ENCODE measurements at places on chromosomes 5 and 9.

DNA sequence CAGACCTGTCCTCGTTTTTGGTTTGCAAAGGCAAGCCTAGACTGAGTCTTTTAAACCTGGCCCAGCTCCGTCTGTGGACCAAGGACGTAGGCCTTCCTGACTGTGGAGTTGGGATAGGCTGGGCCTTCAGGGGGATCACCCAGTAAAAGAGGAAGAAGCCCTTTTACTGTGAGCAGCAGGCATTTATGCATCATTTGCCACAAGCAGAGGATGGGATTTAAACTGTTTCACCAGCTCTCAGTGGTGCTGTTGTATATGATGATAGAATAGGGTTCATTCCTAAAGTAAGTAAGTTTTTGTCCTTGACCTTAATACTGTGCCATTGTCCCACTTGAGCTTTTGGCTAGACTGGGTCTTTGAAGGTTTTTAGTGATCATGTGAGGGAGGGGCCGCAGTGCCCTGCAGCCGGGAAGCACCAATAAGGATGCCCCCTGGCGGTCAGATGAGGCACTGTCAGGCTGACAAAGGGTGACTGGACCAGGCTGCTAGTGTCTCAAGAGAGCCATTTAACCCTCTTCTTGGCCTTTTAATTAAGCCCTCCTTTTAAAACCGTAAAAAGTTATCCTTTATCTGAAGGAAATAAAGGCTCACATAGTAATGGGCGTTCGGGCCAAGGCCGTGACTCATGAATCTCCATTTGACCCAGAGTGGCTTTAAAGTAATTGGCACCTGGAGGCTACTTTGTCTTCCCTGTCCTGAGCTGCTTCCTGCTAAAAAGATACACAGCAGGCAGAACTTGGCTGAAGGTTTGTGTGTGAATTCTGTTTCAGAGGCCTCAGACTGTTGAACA lies 74.0 kb downstream of the UBAP1 start:
- peak; percentile 19 for DNase-seq

DNA sequence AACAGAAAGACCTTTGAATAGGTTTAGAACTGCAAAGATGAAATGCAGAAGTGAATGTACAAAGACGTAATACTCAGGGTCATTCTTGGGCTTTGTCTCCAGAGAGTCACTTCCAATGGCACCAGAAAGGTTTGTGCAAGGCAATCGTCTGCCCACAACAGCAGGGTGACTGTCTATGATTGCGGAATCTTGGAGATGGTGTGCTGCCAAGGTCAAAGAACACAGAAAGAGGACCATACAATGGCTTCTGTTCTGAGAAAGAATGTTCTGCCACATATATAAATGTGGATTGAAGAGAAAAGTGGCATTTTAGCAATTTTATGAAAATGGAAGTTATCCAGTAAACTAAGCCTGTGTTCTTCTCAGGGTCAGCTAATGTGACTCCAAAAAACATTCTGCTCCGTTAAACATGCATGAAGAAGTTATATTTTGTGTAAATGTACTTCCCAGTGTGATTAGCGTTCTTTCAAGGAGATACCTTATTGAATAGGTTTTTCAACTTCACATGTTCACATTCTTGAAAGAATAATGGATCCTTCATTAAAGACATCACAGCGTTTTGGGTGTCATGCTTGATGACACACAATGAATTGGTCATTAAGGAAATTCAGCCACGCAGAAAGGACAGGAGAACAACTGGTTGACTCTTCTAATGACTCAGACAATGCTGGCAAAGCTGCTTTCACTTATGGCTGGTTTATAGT lies 73.4 kb upstream of the CDH6 start:
- no peak for DNase-seq

GRCh38 chr9:130092910-130093309 lies 39.2 kb downstream of the GPR107 start:
- no peak for DNase-seq

- no peak for DNase-seq
Observed at GRCh38 chr5:102532123-102532522, 33.3 kb upstream of the SLCO6A1 start.

- DNase-seq, result no peak
Observed at GRCh38 chr5:109644829-109645228, 44.9 kb upstream of the MAN2A1 start.

DNA sequence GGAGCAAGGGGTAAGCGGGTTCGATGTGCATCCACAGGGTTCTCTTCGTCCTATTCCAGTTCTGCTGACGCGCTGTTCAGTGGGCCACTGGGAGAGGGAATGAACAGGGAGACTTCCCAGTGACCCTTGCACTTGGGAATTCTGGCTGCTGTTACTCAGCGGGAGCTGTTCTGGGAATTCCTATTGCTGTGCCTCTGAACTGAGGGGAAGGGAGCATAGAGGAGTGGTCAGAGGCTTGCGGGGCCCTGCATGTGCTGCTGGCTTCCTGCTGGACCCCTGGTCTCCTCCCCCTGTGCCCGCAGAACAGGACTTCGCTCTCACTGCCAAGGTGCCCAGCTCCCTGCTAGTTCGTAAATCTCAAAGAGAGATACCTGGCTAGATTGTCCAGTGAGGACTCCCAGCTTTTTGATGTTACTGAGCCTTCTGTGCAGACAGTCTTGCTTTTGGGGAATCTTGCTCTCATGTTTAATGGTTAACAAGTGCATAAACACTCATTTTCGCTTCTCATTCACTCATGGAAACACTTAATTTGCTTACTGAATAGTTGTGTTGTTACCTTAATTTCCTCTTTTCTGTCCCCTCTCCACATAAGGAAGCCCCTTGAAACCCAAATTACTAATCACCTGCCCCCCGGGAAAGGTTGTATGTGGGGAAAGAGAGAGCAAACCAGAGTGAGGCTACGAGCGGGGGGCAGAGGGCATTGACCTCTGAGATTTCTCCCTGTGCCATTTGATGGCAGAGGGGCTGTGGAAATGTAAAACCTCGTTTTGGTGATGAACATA lies 5.9 kb downstream of the TRIO start:
- DNase-seq, result no peak

DNA sequence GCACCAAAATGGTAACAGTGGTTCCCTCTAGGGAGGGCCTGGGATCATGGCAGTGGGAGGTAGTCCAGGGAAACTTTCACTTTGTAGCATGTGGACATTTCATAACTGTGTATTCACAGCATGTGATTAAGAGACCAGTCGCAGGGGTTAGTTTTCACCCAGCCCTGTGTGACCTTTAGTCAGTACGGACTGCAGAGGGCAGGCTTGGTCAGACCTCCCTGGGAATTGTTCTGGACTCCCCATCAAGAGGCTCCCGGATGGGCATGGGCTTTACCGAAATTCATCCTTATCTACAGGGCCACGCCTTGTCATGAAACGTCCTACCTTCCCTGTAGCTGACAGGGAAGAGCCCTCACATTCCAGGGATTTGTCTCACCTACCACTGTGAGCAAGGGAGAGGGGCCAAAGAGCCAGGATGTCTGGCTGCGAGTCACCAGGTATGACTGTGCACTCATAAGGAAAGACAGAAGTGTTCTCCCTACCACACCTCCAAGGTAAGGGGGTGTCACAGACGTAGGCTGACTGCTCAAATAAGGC lies 19.9 kb downstream of the GPX3 start:
- DNase-seq, result no peak

- DNase-seq, result no peak
Observed at GRCh38 chr5:30287890-30288289, 905.6 kb upstream of the CDH6 start.

GRCh38 chr9:81292056-81292805 lies 397.1 kb downstream of the TLE1 start:
- DNase-seq, result no peak

- DNase-seq, result no peak
Observed at GRCh38 chr9:13750061-13750460, 470.6 kb upstream of the MPDZ start.

DNA sequence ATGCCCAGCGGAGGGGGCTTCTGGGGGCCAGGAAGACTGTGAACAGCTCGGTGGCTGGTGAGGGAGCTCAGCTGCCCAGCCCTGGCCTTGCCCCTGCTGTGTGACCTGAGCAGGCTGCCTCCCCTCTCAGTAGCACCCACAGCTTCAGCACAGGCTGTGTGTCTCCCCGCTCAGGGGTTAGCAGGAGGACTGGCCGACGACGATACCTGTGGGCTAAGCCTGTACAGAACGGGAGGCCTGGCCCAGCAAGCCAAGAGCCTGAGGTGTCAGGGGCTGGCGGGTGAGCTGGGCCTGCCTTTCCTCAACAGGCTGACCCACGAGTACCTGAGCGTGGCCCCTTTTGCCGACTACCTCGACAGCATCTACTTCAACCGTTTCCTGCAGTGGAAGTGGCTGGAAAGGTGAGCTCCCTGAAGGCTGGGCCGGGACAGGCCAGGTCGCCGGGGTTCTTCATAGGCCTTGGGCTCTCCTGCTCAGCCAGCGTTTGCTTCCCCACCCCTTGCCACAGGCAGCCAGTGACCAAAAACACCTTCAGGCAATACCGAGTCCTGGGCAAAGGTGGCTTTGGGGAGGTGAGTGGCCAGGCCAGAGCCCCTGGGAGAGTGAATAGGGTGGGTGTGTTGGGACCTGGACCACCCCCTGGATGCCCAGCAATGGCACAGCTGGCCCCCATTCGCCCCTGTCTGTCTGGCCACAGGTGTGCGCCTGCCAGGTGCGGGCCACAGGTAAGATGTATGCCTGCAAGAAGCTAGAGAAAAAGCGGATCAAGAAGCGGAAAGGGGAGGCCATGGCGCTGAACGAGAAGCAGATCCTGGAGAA lies 6.6 kb downstream of the GRK6 start:
- no peak for DNase-seq

GRCh38 chr5:159030357-159030756 lies 69.4 kb downstream of the EBF1 start:
- DNase-seq, result no peak

- DNase-seq, result no peak
Observed at GRCh38 chr9:109336409-109336808, 15.6 kb upstream of the EPB41L4B start.

DNA sequence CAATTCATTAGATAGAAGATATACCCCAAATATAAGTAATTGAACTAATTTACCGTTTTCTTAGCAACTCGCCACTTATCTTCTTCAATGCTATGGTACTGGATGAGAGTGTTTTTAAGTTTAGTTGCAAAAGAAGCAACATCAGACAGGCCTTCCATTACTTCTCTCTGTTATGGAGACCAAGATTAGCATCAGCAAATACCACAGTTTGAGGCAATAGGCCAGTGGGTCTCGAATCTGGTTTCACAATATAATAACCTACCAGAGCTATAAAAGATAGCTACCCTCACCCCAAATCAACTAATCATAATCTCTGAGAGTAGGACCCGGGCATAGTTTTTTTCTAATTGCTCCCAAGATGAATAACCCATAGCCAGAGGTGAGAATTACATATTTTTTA lies 5.1 kb downstream of the STARD4 start:
- DNase-seq, result no peak

DNA sequence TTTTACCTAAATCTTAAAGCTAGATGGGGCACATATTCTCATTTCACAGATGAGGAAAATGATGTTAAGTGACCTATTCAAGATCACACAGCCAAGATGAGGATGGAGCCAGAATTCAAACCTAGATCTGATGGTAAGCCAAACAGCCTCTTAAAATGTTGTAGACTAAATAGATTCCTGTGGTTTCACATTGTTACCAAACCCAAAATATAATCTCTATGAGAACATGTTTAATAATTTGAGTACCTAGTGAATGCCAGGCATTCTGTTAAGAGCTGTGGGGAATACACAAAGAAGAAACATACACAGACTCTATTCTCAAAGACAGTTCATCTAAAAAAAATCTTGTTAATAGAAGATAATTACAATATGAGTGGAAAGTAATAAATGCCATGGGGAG lies 25.2 kb downstream of the HOMER1 start:
- no peak for DNase-seq

GRCh38 chr5:87650284-87650683 lies 237.6 kb upstream of the CCNH start:
- DNase-seq, result no peak

- no peak for DNase-seq
Observed at GRCh38 chr5:96146675-96147074, 185.0 kb upstream of the ELL2 start.

DNA sequence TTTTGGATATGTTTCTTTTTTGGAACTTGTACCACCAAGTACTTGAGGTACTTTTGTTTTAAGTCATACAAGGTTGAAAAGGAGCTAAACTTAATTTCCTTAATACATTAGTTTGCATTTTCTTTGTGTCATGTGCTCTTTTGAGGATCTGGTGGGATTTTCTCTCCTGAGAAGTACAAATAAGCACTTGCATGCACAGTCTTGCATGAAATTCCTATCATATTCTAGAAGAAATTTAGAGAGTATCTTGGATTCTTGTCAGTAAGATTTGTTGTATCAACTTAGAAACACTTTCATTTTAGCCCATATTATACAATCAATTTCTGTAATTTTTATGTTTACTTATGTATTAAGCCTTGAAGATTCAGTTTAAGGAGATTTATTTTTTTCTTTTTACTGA lies 64.9 kb downstream of the CCNH start:
- DNase-seq, result no peak

DNA sequence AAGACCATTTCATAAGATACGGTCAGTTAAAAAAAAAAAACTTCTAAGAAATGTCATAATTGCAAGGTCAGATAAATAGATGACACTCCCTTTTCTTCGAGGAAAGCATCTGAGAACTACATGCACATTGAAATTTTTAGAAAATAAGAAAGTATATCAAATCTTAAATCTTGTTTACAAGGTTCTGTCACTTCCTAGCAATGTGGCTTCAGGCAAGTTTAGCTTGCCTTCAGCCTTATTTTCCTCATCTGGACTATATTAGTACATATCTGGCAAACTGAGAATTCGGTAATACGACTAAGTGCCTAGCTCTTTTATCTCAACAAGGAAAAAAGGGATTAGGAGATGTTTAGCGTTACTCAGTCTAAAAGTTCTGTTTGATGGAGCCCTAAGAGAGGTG lies 32.5 kb upstream of the OR2K2 start:
- DNase-seq, result no peak

DNA sequence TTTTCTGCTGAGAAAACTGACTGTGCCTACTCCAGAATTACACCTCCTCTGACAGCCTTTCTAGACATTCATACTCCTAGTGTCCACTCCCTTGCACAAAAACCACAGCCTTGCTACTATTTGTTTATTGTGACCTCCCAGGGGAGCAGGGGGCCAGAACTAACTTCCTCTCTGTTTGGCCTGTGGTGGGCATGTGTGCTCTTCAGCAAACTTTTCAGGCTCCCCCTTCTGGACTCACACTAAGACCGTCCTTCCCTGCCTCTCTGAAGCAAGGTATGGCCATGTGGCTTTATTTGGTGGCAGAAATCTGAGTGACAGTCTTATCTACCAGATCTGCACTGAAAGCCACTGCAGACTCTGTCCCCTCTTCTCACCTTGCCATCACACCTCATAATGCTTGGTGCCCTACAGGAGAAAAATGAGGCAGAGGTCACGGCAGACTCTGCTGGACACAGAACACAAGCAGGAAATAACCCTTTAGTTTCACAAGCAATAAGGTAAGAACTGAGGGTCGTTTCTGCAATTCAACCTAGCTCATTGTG lies 28.2 kb downstream of the LIFR start:
- DNase-seq, result no peak

DNA sequence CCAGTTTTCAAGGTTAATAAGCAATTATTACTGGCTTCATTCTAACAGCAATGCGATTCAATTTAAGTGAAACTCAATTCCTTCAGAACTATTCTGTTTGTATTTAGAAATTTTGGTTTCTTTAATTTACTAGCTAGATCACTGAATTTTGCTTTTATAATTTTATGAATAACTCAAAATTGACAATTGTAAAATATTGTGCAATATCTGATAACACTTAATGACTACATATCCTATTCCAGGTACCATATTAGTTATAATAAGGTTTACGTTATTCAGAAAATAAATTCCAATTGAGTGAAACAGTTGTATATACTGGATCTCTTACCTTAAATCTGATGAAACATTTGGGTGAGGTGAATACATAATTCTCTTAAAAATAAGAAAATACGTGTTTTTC lies 1348.3 kb upstream of the CDH6 start:
- no peak for DNase-seq

Measured in activated CD4-positive, alpha-beta T cell treated with anti-CD3 and anti-CD28 coated beads, Interleukin-2, amount 50 U/mL, for 24 hours (primary cell).